ENCODE measurements at places on chromosomes 3 and 15.

DNA sequence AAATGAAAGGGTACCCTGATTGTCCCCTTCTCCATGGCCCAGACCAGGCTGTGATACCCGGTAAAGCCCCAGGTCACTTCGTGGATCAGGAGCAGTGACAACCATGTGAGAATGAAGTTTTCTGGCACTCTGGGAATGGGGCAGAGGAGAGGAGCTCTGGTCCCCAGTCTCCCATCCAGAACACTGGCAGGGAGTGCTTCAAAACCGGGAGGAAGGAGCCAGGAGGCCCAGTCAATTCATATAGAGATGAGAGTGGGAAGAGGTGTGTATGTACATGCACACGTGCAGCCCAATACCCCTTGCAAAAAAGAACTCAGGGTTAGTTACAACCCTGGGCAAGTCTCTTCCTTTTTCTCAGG, 101.4 kb upstream of the TLE3 start:
- DNase-seq = no peak

DNA sequence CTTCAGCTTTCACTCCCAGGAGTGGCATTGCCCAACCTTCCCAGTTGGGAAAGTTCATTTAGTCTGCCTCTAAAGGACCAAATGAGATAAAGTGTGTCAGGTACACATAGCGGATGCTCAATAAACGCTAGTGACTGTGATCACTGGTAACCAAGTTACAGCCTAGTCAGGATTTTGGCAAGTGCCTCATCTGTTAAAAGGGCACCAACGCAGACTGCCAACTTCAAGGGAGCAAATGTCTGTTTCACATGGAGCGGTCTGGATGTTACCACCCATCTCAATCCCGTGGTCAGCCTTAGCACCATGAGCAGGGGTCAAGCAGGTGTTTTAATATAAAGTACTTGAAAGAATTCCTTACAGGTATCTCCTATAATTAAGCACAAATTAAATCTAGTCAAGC, 22.7 kb downstream of the SLCO3A1 start:
- no peak for DNase-seq

DNA sequence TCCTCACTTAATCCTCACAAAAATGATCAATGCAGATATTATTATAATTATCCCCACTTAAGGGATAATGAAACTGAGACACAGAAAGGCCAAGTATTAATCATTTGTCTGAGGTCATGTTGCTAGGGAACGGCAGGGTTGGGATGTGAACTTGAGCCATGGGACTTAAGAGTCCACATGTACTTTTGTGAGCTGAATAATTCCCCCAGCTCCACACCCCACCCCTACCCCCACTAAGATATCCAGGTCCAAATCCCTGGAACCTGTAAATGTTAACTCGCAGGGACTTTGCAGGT, 290.5 kb upstream of the GADL1 start:
- DNase-seq = no peak

DNA sequence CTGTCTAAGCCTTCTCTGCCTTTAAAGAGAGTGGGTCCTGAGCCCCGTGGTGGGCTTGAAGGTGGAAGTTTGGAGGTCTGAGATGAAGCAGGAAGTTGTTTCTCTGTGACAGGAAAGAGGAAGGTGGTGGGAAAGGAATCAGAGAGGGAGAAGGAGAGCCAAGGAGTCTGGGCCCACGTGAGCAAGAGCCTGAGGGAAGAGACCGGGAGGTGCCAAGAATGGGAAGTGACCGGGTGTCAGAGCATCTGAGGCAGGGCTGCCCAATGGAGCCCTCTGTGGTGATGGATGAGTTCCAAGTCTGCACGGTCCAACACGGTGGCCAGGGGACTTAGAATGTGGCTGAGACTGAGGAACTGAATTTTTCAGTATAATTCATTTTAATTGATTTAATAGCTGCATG, 24.6 kb downstream of the ALDH1L1 start:
- DNase-seq = no peak

- no peak for DNase-seq
Observed at GRCh38 chr3:106811376-106811775, 565.9 kb upstream of the CCDC54 start.

- DNase-seq = no peak
Observed at GRCh38 chr15:82184776-82185175, 77.8 kb downstream of the EFL1 start.

- DNase-seq = no peak
Observed at GRCh38 chr3:139846729-139847128, 88.3 kb upstream of the CLSTN2 start.

GRCh38 chr3:162525066-162525742, 1028.6 kb downstream of the OTOL1 start:
- no peak for DNase-seq

- DNase-seq = no peak
Observed at GRCh38 chr3:83890763-83891135, 1068.0 kb upstream of the CADM2 start.

GRCh38 chr3:71010726-71011455, 572.6 kb downstream of the FOXP1 start:
- DNase-seq = no peak
